Stimulated activated CD4-positive, alpha-beta T cell treated with anti-CD3 and anti-CD28 coated beads, TNF-alpha, amount 100 ng/mL, for 1 hour (primary cell): ENCODE measurements at places on chromosomes 7 and 10.

DNA sequence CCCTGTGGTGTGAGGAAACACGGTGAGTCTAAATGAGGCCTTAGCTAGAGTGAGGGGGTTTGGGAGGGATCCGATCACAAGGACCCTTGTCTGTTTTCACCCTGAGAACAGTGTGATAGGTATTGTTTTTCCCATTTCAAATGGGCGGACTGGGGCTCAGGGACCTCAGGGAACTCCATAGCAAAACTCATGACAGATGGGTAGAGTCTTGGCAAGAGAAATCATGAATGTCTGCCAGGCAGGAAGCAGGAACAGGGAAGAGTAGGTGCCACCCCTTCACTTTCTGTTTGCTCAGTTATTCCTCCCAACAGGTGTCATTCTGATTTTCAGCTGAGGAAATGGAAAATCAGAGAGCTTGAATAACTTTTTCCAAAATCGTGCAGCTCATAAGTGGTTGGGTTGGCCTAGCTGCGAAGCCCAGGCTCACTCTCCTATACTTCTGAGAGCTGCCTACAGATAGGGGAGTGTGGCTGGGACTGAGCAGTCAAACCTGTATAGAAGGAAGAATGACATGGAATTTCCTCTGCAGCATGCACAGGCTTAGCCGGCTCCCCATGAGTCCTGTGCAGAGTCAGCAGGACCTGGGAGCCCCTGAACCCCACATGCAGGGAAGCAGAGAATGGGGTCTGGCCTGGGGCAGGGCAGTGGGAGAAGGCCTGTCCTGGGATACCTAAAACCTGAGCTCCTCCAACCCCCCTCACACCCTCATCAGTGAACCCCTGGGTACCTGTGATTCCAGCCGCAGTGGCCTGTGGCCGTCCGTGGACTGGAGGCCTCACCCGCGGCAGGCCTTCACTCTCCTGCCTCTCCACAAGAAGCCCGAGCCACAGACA is 17.6 kb upstream of the C10orf105 start:
- no peak for DNase-seq

DNA sequence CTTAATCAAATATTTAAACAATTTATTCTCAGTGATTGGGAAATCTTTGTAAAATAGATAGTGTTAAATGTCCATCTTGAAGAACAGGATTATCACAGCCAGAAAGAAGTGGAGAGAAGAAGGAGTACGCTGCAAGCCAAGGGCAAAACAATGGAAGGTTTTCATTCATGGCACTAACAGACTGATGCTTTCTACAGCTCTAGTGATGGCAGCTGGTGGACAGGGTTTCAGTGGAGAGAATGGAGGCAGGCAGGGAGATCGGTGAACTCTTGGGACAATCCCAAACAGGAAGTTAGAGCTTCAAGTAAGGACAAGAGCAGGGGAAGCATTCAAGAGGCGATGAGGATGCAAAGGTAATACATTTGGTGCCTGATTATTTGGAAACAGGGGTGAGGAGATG is 207.0 kb downstream of the JAZF1 start:
- no peak for DNase-seq

GRCh38 chr7:47100817-47101435 is 481.0 kb downstream of the TNS3 start:
- no peak for DNase-seq

GRCh38 chr10:44105696-44106095 is 279.2 kb downstream of the CXCL12 start:
- DNase-seq: no peak

GRCh38 chr7:51325261-51325676 is 8.7 kb upstream of the COBL start:
- DNase-seq: no peak

DNA sequence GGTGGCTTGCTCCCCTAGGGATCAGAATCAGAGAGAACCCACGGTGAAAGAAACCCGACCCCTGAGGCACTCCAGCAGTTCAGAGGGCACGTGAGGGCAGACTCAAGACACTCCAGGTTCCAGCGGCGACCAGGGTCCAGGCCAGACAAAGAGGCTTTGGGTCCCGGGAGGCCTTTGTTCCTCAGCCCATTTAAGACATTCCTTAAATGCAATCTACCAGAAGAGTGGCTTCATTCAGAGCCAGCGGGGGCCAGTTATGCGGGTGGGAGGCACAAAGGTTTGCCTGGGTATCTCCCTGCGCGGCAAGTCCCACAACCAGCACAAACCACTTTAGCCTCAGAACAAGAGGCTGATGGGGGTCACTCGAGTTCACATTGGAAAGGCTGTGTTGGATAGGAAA is 53.6 kb downstream of the AFAP1L2 start:
- DNase-seq: no peak

DNA sequence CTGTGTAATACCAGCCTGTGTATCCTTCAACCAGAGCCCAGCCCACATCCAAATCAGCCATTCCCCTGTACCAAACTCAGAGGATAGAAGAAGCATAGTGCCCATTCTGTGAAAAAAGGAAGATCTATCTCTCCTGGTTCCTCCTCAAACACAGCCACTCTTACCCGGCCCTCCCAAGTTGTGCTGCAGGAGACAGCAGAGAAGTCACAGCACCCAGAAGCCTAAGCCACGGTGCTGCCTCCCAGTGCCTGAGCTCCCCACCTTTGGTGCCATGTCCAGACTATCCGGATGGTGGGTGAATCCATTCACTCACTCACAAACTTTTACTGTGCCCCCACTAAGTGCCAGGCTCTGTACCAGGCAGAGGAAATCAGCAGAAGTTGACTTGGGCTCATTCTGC is 166.0 kb upstream of the ZMIZ1 start:
- no peak for DNase-seq

- DNase-seq: no peak
Observed at GRCh38 chr7:46414946-46415345, 493.9 kb upstream of the IGFBP3 start.

DNA sequence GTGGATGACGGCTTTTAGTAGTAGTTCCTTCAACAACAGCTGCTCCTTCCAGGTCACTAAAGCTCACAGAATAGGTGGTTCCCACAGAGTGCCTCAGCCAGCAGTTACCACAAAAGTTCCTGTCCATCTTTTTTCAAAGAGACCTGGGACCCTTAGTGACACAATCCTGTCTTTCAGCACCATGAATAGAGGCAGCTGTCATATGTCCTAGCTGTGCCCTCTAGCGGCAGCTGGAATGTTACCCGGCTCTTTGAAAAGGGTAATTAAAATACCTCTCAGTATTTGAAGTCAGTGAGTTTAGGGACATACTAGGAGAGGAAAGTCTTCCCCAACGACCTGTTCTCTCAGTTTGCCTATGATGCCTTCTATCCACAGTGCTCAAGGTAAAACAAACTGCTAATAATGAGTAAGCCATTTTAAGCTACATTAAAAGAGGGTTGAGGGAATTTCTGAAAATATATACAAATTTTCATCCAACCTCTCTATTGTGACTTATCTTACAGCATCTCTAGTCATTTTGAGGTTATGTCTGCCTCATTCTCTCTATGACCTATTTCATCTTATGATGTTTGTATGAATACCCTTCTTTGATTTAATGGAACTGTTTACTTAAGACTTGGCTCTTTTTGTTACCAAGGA is 290.8 kb downstream of the NXPH1 start:
- no peak for DNase-seq

DNA sequence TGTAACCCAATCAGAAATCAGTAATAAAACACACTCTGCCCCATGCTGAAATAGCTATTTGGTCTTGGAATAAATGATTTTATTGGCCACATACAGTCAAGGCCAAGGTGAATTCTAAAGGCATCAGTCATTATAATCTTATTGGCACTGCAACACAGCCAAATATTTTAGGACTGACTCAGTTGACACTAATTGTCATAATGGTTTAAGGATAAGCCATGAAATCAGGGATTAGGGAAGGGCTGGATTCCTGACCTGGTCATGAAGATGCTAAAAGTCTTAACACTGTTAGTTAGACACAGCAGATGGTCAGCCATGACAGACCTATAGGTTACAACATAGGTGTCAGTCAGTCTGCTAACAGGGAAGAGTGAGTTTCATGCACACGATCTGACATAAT is 330.3 kb upstream of the NPSR1 start:
- DNase-seq: no peak

DNA sequence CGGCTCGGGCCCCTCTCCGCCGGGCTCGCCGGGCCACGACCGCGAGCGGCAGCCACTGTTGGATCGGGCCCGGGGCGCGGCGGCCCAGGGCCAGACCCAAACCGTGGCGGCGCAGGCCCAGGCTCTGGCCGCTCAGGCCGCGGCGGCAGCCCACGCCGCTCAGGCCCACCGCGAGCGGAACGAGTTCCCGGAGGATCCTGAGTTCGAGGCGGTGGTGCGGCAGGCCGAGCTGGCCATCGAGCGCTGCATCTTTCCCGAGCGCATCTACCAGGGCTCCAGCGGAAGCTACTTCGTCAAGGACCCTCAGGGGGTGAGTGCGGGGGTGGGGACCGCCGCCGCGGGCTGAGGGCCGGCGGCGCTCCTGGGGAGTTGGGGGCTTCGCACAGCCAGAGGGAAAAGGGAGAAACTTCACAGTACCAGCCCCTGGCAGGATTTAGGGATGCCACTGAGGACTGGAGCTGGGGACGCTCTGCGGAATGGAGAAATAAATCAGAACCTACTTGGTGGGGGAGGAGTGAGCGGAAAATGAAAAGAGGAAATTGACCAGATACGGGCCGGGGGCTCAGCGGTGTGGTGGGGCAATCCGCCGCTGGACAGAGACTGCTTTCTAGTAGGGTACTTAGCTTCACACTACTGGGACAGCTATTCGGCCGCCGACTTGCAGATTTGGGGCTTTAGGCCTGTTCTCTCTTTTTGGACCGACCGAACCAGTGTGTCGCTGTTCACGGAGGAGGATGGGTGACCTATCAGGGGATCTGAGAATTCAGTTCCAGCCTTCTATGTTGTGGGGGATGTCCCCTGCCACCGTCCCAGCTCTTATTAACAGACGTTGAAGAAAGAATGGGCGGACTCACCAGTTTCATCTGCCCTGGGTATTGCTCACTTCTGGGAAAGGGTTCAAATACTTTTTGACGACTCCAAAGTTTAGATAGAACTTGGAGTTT is 669 bp downstream of the PI4K2A start:
- DNase-seq: no peak

GRCh38 chr10:119457966-119458766 is 84.4 kb downstream of the RGS10 start:
- DNase-seq: no peak

GRCh38 chr10:122421742-122422141 is 32.7 kb upstream of the ARMS2 start:
- DNase-seq: no peak

GRCh38 chr7:131090886-131091692 is 236.6 kb upstream of the MKLN1 start:
- DNase-seq: no peak

- no peak for DNase-seq
Observed at GRCh38 chr7:141573511-141573910, 22.3 kb downstream of the AGK start.

DNA sequence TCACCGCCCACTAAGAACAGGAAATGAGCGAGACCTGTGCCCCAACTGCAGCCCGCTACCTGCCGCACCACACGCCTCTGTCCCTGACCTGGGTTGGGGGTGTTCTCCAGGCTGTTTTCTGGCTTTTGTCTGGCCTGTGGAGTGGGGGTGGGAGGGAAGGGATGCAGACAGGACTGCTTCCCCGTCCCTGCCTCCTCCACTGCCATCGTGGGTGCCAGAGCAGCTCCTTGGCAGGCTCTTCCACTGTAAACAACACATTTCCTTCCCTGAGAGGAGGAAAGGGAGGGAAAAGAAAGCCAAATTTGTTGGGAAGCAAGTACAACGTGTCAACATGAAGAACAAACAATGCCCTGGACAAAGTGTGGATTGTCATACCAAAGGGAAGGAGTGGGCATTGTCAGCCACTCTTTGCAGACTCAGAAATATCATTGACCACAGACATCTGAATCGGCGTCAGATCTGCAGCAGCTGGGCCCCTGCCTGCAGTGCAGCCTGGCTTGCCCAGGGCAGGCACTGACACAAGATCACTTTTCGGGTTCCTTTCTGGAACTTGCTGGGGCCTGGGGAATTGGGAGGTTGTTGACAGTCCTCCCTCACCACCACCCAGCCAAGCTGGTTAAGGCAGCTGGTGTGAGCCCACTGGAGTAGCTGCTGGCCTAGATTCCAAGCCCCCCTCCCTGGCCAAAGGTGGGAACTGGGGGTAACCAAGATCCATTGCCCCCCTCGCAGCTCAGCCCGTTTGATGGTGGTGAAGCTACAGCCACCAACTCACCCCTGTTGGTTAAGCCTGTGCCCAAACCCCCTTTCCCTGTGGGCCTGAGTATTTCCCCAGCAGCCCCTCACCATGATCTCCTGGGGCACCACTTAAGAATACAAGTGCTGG is 22.6 kb upstream of the TRIM8 start:
- no peak for DNase-seq

GRCh38 chr7:139658908-139659675 is 118.7 kb downstream of the HIPK2 start:
- DNase-seq: no peak

- no peak for DNase-seq
Observed at GRCh38 chr10:43570971-43571370, 3.4 kb downstream of the ZNF239 start.

GRCh38 chr7:100825751-100826513 is 1.4 kb downstream of the EPHB4 start:
- no peak for DNase-seq

DNA sequence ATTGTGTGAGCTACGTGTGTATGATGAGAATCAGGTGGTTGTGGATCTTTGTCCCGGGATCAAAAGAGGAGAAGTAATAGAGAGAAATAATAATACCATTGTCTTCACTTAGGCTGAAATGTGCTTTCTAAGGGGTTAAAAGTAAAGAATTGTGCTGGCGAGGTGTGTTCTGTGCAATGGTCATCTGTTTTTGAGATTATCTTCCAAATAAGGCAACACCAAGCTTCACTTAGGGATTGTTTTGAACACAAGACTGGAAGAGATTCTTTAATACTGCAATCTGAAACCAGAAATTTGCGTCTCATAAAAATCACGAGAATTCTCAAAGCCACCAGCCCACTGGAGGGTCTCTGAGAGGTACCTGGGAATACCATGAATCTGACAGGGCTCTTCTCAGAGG is 84.2 kb downstream of the ARID5B start:
- no peak for DNase-seq

GRCh38 chr7:75596727-75597614 is 104.9 kb downstream of the SPDYE5 start:
- no peak for DNase-seq
